ENCODE measurements at places on chromosomes 5 and 9.

GRCh38 chr9:107471552-107471951, 18.0 kb downstream of the KLF4 start:
- no peak for DNase-seq

DNA sequence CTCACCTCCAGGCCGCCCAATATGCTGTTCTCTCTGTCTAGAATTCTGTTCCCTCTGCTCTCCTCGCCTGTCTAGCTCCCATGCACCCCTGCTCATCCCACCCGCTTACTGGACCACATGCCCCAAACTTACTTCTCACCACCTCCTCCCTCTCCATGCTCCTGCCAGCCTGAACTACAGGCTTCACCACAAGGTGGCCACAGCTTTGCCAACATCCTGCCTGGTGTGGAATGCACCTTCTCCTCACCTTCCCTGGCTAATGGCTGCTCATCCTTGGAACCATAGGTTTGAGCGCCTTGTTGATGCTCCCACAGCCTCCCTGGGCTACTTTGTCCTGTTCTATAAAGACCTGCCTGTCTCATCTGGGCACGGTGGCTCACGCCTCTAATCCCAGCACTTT, 9.6 kb downstream of the LAMC3 start:
- no peak for DNase-seq

GRCh38 chr9:103319979-103320378, 324.8 kb downstream of the CYLC2 start:
- no peak for DNase-seq

GRCh38 chr5:170420806-170421412, 31.7 kb upstream of the KCNMB1 start:
- DNase-seq, result no peak

GRCh38 chr5:60810438-60811085, 33.5 kb downstream of the ELOVL7 start:
- DNase-seq, result no peak

DNA sequence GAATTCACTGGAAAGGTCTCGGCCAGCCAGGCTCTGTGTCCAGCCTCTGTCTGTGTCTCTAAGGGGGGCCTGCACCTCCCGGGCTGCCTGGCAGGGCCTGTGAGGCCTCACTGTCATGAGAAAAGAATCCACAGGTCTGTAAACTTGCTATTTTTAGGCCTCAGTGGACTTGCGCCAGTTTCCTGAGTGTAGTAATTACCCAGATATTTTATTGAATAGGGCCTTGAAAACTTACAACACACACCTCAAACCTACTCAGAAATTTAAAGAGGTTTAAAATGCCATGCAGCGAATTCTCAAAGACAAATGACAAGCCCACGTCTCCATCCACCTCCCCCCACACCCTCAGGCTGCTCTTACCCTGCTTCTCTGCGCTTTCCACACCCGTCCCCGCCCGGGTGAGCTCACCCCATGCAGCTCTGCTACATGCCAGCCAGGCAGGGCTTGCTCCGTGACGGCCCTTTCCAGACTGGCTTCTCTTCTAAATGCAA, 8.8 kb upstream of the TENT4A start:
- DNase-seq, result no peak

GRCh38 chr5:81265101-81265500, 32.0 kb downstream of the CKMT2 start:
- DNase-seq, result no peak

DNA sequence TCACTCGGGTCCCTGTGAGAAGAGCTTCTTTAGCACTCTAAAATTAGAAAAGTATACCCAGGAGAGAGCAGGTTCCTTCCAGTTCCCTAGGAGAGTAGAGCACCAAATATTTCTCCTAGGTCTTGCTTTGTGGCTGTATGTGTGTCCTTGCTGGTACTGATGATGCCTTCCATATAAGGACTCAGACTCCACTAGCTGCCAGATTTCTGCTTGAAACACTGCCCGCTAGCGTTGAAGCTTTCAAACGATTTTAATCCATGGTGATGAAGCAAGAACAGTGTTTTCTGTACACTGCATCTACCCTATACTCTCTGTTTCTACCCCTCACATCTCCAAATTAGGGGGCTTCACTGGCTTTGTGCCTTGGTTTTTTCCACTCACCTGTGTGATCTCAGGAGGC, 2.4 kb upstream of the SMC2 start:
- DNase-seq, result no peak

- DNase-seq, result no peak
Observed at GRCh38 chr5:101977729-101978345, 318.2 kb downstream of the SLCO4C1 start.

DNA sequence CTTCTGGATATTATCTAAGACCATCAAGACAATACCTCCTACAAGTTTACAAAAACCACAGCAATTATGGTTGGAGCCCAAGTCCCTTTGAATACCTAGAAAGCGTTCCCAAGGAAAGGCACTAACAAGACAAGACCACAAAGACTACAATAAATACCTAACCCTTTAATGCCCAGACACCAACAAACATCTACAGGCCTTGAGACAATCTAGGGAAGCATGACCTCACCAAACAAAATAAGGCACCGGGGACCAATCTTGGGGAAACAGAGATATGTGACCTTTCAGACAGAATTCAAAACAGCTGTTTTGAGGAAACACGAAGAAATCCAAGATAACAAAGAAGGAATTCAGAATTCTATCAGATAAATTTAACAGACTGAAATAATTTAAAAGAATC, 37.8 kb downstream of the OXCT1 start:
- DNase-seq, result no peak

GRCh38 chr5:106658150-106658549, 1012.6 kb downstream of the EFNA5 start:
- no peak for DNase-seq

DNA sequence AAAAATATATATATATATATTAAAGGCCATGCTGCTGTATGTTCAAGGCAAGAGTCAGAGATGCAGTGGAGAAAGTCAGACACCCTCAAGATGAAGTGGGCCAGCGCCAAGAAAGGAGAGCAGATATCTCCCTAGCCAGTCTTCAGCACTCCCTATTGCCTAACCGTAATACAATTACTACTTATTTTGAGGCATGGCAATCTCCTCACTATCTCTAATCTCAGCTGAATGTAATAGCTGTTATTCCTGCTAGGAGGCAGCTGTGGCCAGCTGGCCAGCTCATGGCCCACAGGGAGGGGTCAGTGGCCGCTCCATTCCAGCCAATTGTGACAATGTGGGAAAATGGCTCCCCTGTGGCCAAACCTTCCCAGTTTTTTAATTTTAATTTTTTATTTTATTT, 87.5 kb upstream of the FBXW11 start:
- no peak for DNase-seq

DNA sequence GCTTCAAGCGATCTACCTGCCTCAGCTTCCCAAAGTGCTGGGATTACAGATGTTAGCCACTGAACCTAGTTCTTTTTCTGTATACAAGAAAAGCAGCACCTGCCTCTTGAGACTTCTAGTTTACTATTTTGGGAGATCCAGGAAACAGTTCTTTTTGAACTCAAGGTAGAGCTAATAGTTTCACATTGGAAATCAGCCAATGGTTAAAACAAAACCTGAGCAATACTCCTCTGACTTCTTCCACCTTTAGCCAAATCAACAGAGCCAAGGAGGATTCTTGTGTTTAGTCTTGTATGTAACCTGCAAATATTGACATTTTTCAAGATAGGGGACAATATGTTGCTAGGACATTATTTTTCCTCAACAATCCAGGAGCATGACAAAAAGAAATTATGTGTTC, 349.4 kb downstream of the SH3GL2 start:
- no peak for DNase-seq

DNA sequence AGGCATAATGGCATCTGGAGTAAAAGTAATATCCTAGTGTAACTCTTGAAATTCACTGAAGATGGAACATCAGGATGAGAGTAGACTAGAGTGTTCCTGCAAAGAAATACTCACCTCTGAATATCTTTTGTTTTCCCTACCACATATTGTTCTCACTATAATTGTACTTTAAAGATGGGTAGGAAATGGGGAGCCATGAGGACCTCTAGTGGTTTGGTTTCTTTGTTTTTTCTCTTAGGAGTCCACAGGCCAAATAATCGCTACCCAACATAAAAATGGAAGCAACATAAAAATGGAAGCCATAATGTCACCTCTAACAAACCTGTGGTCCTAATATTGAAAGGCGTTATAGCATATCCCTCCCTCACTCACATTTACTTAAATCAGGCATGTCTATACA, 2375.8 kb downstream of the MAT2B start:
- no peak for DNase-seq

GRCh38 chr9:68822596-68823165, 117.6 kb downstream of the PIP5K1B start:
- DNase-seq, result no peak

GRCh38 chr9:8649160-8649559, 849.6 kb upstream of the DMAC1 start:
- DNase-seq, result no peak

GRCh38 chr5:169029037-169029436, 271.9 kb downstream of the SLIT3 start:
- DNase-seq, result no peak

- no peak for DNase-seq
Observed at GRCh38 chr9:36118706-36119105, 17.8 kb upstream of the GLIPR2 start.

GRCh38 chr9:137707361-137707760, 88.6 kb downstream of the EHMT1 start:
- DNase-seq, result no peak

DNA sequence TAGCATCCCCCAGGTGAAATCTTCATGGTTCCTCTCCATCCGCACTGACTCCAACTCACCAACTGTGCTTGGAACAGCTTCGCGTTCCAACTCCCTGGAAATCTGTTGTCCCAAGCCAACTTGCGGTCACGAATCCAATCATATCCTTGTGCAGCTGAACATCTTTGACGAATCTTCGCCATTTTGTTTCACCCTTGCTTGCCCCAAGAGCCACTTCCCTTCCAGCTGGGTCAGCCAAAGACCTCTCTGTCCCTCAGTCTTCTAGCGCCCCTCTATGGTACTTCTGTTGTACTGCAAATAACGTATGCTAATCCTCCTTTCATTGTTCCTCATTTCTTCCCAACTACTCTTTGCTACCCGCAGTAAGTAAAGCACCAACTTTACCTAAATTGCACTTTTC, 61.0 kb upstream of the TARS1 start:
- DNase-seq, result no peak

GRCh38 chr5:105506692-105507277, 1944.2 kb upstream of the NUDT12 start:
- DNase-seq, result no peak

DNA sequence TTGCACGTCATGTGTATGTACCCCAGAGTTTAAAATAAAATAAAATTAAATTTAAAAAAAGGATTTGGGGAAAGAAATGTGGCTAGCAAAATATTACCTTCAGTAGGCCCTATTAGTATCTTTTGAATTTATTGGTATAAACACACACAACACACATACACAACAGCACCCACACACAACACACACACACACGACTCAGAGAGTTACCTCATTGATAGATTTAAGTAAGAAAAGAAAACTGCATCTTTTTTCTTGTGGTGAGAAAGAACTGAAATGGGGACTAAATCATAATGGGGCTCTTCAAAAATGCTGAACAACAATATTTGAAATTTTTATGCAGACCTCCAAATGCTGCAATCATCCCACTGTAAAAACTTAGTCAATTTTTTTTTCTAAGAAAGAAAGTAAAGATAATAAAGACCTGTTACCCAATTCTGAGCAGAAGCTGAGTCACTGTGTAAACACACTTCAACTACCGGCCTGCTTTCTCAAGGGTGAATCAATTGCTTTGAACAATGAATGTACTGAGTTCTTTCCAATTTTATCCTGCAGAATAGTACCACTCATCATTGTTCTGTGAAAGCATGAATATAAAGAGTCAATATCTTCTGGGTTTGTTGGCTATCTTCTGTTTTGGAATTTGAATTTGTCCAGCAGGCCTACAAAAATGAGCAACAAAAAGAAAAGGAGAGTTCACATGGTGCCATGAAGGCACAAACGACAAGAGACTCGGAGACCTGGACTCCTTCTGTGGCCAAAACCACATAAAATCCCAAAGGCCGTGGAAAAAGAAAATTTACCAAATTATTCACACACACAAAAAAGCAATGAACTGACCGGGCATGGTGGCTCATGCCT, 57.9 kb upstream of the CCNG1 start:
- DNase-seq, result no peak

DNA sequence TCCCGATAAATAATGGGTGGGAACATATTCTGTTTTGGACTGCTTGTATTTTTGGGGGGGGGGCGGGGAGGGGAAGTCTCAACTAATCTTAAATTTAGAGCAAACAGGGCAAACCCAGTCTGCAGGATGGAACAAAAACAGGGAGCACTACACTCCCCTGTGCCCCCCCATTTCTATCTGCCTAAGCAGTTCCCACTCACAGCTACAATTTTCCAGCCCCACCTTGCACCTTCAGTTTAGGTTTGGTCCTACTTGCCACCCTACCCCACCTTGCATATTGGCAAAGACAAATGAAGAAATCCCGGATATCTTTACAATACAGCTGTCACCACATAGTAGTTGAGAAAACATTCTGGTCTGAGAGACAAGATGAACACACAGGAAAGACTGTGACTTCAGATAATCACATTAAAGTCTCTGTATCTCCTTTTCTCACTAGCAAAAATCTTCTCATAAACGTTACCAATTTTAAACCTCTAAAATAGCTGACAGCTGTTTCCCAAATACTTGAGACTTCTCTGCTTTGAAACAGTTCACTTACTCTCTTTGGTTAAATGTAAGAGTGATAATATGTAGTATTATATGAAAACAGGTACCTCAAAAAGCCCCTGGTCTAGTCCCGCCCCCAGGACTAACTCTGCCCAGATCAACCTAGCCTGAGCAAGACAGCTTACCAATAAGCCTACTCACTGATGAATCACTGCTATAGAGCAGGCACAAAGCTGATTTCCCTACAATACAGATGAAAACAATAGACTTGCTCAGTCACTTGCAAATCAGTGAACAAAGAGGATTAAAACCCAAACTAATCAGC, 5.2 kb upstream of the RAPGEF6 start:
- peak; percentile 53 for DNase-seq

- DNase-seq, result no peak
Observed at GRCh38 chr5:6788439-6788838, 75.2 kb downstream of the TENT4A start.

DNA sequence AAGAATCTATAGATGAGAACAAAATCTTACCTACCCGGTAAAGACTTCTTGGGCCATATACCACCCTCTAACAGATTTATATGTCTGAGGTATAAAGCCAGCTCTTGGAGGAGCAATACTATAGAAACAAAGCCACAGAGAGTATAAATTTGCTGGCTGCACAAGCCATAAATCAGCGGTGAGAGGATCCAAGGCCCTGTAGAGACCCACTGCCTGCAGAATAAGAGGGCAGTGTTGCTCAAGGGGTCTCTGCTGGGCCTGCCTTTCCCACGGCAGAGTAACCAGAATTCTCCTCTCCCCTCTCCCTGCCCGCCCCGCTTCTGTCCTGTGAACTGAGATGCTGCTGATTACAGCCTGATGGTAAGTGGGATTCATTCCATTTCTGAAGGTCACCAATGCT, 89.2 kb downstream of the NDFIP1 start:
- no peak for DNase-seq

- no peak for DNase-seq
Observed at GRCh38 chr9:121285835-121286687, 18.1 kb downstream of the GSN start.

GRCh38 chr9:137879566-137880150, 2.1 kb downstream of the CACNA1B start:
- DNase-seq, result no peak

Measured in stimulated activated CD8-positive, alpha-beta memory T cell treated with anti-CD3 and anti-CD28 coated beads, Interleukin-15, amount 100 ng/mL, for 48 hours (primary cell).